Osteocyte (in vitro differentiated cells): ENCODE measurements at places on chromosomes 3 and 15.
A peak's percentile ranks its signal among the peaks of the same experiment; 100 is the strongest.

GRCh38 chr3:99410789-99411311 is 227.5 kb upstream of the COL8A1 start:
- DNase-seq: peak; percentile 84

DNA sequence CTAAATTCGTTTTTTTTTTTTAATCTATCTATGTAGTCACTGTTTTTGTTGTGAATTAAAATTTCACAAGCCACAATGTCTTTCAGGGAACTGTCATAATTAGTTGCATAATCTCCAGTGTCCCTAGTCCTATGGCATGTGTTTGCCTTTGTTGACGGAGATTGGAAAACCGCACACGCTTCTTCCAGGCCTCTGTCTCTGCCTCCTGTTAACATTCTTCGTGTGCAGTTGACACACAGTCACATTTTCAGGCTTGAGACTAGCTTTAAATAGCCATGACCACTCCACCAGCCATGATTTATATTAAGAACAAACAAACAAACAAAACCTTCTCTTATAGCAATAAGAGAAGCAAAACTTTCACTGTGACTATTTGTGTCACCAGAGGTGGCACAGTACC is 139.8 kb downstream of the DUT start:
- DNase-seq: no peak

GRCh38 chr3:57555306-57555705 is 768 bp upstream of the PDE12 start:
- DNase-seq: no peak

DNA sequence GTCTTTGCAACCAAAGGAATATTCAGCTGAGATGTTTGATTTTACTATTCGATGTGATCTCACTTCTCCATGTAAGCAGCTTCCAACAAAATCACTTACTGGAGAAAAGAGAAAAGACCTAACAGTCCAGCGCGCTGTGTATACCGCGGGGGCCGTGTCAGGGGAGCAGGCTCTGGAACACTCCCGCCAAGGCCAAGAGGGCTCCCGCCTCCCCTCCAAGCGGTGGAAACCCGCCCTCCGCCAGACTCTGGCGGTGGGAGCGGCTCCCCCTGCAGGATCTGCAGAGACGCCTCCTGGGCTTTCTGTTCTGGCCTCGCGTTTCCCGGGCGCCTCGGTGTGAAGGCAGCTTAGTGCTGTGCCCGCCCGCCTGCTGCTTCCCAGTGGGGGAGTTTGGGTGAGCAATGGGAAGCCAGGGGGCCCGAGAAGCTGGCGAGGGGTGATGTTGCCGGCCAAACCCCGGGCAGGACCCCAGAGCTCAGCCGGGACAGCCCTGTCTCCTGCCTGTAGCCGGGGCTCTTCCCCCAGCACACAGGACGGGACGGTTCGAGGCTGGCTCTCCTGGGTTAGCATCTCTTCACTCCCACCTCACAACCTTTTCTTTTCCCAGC is 36.3 kb downstream of the CHST14 start:
- DNase-seq: peak; percentile 91

DNA sequence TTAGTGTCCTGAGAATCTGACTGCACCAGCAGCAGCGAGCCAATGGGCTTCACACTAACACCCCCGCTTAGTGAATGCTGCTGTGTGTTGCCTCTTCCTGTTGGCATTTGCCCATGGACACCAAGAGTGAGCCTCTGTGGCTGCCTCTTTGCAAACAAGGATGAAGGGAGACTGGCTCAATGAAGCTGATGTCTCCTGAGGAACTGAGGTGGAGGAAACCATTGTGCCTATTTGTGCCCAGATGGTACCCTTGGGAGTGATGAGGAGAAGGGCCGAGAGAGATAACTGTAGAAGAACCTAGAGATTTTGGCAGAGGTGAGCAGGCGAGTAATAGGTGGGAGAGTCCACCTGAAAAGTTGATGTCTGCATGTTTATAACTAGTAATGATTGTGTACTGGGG is 51.2 kb downstream of the IL20RB start:
- no peak for DNase-seq

- no peak for DNase-seq
Measured at GRCh38 chr15:31559786-31560185, 233.2 kb downstream of the KLF13 start.

GRCh38 chr3:9121366-9122001 is 128.0 kb downstream of the SRGAP3 start:
- no peak for DNase-seq

- no peak for DNase-seq
Measured at GRCh38 chr3:14911651-14912050, 35.7 kb upstream of the NR2C2 start.

GRCh38 chr3:156978481-156978961 is 152.4 kb downstream of the LEKR1 start:
- DNase-seq: no peak

GRCh38 chr15:87817553-87817952 is 439.0 kb downstream of the NTRK3 start:
- DNase-seq: no peak

DNA sequence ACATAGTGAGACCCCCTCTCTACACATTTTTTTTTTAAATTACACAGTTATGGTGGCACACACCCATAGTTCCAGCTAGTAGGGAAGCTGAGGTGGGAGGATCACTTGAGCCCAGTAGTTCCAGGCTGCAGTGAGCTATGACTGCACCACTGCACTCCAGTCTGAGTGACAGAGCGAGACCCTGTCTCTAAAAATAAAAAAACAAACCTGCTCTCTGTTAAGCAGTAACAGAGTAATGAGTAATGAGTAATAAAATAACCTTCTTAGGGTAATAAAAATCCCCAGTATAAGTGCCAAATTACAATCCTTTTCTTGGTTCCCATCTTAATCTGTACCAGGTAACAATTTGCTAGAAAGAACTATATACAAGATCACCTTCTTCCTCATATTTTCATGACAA is 65.9 kb upstream of the PLXND1 start:
- DNase-seq: no peak

DNA sequence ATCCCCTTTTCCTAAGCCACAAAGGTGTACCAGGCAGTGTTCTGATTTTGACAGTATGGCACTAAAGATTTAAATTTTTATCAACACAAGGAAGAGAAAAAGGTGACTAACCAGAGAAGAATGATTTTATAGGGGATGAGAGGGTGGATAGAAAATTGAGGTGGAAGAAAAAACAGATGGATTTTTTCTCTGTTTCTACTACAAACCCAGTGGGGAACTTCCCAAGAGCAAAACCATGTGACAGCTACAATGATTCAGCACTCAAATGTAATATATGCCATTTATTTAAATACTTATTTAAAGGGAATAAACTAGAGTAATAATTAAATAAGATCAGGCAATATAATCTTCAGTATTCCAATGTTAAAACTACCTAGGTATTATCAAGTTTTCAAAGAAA is 11.1 kb downstream of the DCUN1D1 start:
- no peak for DNase-seq

DNA sequence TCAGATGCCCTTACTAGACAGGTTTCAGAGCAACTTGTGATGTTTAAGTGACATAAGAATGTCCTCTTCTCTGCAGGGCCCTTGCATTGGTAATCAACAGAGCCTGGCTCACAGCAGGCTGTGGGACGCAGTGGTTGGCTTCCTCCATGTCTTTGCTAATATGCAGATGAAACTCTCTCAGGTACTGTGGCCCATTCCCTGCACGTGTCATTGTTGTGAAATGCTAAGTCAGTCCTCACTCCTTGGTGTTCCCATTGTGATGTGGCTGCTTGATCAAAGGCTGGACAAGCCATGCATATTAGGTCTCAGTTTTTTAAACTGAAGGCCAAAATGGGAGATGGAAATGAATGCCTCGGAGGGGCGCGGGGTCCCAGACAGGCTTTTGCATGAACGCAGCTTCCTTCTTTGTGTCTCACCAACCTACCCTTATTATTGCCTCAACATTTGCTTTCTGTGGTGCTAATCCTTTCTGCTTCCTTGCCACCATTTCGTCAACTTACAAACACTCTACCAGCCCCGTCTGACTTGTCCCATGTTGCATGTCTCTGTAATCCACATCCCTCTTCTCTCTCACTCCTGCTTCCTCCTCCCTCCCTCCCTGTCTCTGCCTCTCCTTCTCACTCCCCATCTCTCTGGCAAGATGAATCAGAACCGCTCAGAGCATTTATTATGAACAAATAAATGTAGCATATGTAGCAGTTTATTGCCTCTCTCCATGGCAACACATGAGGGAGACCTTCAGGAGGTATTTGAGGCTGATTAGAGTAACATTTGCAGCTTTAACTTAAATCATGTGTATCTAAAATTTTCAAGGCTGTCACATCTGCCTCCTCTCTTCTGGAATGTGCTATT is 133.2 kb upstream of the CHRM5 start:
- no peak for DNase-seq

DNA sequence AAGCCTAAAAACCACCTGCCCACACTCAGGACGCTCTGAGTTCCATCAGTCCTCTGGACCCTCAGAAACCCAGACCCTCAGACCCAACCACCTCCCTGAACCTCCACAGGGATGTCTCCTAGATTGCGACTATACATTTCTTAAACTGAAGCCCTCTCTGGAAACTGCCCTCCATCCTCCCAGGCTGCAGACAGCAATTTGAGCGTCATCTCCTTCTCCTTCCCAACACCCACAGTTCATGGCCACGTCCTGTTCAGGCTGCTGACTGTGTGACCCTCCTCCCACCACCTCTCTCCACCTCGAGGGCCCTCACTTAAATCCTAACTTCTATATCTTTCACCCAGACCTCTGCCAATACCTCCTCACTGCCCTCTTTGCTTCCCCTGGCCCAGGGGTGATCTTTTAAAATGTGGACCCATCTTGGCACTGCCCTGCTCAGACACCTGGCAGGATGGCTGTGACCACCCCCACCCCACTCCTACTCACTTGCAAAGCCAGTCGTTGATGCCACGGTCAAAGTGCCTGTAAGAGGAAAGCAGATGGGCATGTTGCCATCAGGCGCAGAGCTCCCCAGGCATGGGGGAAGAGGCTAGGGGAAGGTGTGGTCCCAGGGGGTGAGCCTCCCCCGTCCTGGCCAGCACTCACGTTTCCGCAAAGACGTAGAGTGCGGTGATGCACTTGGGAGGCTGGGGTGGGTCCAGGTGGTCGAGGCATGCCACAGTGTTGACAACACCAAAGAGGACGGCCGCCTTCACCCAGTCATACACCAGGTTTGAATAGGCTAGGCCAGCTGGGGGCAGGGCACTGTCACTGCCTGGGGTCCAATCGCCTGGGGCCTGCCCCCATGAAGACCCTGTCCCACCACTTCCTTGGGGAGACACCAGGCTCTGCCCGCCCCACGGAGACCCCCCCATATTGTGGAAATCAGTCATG is 6.0 kb downstream of the HHATL start:
- peak; percentile 79 for DNase-seq

DNA sequence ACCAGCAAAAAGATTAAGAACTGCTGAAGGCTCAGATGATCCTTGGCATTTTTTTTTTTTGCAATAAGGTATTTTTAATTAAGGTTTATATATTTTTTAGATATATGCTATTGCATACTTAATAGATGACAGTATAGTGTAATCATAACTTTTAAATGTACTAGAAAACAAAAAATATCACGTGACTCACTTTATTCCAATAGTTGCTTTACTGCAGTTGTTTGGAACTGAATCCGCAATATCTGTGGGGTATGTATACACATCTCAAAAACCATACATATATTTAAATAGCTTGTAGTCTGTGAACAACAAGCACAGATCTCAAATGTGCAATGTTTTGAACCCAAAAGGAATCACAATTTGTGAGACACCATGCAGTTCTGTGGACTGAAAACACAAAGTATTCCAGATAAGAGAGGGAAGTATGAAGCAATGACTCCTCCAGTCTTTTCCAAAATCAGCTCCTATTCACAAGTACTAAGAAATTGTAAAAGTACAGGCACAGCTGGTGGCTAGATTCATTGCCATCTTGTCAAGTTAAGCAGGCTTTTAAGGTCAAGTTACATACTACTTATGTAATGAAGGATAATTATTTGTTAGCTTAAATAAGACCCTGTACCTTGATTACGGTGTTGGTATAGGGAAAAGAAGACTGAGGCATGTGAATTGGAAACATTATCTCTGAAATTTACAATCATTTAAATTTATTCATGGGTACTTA is 331.1 kb downstream of the TBC1D5 start:
- no peak for DNase-seq
